Activated CD8-positive, alpha-beta memory T cell treated with anti-CD3 and anti-CD28 coated beads, Interleukin-2, amount 50 U/mL, for 4 hours (primary cell): ENCODE measurements at places on chromosomes 3 and 15.

DNA sequence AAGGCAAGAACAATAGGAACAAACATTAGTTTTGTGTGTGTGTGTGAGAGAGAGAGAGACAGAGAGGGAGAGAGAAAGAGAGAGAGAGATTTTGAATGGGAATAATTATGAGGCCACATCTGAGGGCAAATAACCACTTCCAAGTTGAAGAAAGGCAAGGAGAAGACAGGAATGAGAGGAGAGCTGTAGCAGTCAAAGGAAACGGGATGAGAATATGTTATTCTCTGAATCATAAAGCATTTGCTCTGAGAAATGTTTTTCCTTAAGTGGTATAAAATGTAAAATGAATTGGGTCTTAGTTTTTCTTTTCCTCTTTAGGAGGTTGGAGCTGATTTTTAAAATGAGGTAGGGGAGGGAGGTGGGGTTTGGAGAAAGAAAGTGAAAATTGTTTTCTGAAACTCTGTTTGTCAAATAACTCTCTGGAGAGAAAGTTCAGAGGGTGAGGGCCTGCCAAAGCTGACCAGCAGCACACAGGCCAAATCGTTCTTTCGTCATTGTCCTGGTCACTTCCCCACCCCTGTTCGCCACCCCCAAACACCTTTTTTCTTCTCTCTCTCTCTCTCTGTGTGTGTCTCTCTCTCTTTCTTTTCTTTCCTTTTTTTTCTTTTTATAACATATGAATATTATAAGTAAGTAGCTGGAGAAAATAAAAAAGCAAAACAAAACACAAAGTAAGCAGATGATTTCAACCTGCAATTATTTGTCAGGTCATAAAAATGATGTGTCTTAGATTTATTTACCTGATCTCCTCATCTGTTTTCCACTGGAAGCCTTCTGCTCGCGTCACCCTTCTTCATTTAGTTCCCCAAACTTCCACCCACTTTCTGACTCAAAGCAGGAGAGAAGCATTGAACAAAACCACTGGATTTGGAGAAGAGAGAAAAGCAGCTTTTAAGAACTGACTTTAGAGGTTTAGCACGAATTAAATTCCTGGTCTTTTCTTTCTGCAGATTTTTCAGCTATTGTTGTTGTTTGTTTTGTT is 110.6 kb downstream of the LPP start:
- no peak for DNase-seq

- no peak for DNase-seq
Measured at GRCh38 chr3:13262493-13263211, 157.5 kb downstream of the NUP210 start.

DNA sequence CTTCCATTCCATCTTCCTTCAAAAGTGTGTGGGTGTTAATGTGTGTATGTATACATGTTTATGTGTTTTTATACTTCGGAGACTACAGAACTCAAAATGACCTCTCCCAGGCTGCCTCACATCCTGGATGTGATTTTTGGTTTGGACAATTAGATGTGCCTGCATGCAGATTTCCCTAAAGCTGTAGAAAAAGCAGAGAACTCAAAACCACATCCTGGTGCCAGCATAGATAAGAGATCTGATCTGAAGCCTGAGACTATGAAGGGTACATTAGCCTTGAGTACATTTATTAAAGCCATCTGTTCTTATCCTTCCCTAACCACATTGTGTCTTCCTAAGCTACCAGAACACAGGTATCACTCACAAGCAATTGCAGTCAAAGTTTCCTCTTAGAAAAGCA is 319.4 kb upstream of the RASGRP1 start:
- no peak for DNase-seq

GRCh38 chr3:141288336-141288990 is 56.8 kb downstream of the PXYLP1 start:
- DNase-seq = no peak

- DNase-seq = peak; percentile 35
Measured at GRCh38 chr3:188950832-188951489, 220.8 kb upstream of the TPRG1 start.

DNA sequence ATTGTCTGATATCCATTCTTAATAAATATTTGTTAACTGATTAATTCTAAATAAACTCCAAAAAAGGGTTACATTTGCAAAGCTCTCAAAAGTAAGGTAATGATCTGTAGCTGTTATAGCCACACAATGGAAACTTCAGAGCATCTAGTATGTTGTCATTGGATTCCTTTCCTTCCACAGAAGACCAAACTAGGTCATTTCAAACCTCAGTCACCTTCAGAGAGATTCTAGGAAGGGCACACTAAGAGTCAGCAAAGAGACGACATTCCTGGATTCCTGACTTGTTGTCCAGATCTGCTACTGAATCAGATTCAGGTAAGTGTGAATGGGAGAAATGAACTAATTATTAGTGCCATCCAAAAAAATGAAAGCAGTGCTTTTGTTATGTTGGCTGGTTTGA is 3.0 kb upstream of the COL8A1 start:
- no peak for DNase-seq
